ENCODE measurements at places on chromosomes 11 and 22.

DNA sequence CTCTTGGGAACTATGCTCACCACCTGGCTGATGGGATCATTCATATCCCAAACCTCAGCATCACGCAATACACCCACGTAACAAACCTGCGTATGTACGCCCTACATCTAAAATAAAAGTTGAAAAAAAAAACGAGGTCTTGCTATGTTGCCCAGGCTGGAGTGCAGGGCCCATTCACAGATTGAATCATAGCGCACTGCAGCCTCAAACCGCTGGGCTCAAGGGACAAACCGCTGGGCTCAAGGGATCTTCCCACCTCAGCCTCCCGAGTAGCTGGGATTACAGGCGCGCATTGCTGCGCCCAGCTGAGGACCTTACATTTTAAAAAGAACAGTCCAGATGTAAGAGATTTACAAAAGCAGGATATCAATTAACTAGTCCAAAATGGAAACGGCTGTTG lies 41.9 kb upstream of the EMID1 start:
- no peak for DNase-seq

GRCh38 chr11:78492973-78493372 lies 75.4 kb upstream of the GAB2 start:
- no peak for DNase-seq

DNA sequence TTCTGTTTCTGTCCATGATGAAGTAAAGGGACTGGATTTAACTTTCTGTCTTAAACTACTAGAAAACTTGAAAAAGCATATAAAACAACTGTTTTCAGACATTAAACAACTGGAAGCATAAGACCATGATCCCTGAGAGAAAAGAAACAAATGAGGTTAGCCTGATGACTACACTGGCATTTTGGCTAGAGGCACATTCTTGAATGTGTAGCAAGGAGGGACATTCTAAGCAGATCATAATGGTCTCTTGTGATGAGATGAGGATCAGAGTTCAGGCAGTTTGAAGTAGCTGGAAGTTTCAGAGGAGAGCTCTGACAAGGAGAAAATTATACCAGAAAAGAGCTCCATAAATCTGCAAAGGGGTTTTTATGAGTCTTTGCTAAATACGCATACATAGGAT lies 75.4 kb downstream of the AASDHPPT start:
- no peak for DNase-seq

DNA sequence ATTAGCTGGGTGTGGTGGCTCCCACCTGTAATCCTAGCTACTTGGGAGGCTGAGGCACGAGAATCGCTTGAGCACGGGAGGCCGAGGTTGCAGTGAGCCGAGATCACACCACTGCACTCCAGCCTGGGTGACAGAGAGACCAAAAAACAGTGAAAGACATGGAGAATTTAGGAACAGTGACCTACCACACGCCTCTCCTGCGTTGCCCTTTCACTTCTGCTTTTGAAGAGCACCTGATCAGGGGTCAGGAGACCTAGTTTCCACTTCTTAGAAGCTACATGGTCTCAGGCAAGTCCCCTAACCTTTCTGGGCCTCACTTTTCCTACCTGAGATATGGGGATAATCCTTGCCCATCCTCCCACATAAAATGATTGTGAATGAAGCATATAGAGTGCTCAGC lies 12.2 kb downstream of the SLC35C1 start:
- DNase-seq, result no peak

DNA sequence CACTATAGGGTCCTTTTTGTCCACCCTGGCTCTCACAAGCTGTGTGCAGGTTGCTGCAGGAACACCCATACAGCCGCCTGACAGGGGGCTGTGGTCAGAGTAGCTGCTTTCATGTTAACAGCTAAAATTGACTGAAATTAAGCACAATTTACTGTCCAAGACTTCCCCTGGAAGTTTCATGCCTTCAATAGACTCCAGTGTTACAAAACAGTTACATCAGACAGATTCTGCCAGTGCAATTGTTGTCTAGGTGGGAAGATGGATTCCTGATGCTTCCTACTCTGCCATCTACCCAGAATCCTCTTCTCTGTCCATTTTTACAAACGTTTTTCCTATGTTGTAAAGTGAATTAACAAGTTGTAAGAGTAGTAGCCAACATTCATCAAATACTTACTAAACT lies 5.3 kb upstream of the TSKU start:
- DNase-seq, result no peak
